Hematopoietic multipotent progenitor cell treated with erythropoietin and hydrocortisone succinate and interleukin-3 and kit ligand, for 4 days (in vitro differentiated cells): ENCODE measurements at places on chromosomes 5 and 9.

- DNase-seq = peak; percentile 72
Measured at GRCh38 chr9:135978642-135979546, 17.7 kb upstream of the UBAC1 start.

- DNase-seq = no peak
Measured at GRCh38 chr5:141869514-141869913, 8.7 kb downstream of the PCDH1 start.

DNA sequence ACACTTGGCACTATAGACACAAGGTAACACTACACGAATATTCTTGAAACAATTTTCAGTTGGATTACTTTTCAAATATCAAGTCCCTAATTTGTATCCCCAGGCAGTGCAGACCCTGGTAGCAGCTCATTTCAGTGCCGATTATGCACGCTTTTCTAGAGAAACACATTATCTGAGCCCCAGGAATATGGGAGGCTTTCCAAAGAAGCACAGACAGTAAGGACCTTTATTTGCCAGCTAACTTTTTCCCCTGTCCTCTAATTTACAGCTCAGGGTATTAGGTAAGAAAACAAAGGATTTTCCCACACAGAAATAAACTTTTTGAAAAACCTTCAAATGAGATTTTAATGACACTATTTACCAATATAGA, 852.3 kb upstream of the DMAC1 start:
- DNase-seq = no peak

- DNase-seq = peak; percentile 91
Measured at GRCh38 chr9:113572076-113572861, 108.7 kb downstream of the RGS3 start.

- no peak for DNase-seq
Measured at GRCh38 chr5:41219658-41220269, 6.4 kb upstream of the C6 start.

DNA sequence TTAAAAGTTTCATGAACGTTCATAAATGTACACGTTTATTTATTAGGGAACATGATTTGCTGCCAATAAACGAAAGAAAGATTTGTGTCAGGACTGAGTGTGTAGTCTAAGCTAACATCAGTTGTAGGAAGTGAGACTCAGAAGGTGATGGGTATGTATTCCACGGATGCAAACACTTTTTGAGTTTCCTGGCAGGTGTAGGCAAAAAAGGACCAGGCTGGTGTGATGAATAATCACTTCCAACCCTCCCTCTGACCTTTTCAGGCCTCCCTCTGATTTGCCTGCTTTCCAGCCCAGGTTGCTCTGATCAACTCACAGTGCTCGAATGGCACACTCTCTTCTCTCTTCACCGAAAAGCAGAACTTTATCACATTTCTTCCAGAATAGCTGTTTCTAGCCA, 51.8 kb downstream of the BASP1 start:
- DNase-seq = no peak
